NCI-H1417 treated with DMSO at 0.1 percent for 48 hours (cell line): ENCODE measurements at places on chromosomes 12 and 14.

DNA sequence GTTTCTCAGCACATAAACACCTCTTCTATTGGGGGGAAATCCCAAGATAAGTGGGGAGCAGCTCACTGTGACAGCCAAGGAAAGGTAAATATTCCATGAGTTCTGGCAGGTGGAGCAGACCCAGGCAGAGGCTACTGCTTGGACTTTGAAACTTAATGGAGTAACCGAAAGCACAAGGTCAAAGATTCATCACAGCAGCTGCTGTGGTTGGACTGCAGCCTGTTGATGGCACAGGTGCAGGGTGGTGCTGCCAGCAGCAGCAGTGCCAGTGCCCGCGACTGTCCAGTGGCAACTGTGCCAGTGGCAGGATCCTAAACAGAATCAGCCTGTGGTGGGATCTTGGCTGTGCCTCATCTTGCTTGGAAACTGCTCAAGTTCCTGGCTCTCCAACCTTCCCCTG, 81.4 kb upstream of the ARID2 start:
- DNase-seq, result no peak

- no peak for DNase-seq
These were observed 9.3 kb downstream of the GALNT9 start for GRCh38 chr12:132319991-132320570.

- DNase-seq, result no peak
These were observed 143.0 kb upstream of the DDHD1 start for GRCh38 chr14:53295985-53296582.

- DNase-seq, result no peak
These were observed 2.6 kb downstream of the POMT2 start for GRCh38 chr14:77318006-77318553.

- DNase-seq, result no peak
These were observed 7.6 kb upstream of the SERPINA1 start for GRCh38 chr14:94395888-94396574.
